Activated T-cell treated with anti-CD3 and anti-CD28 coated beads for 1 hour (primary cell): ENCODE measurements at places on chromosomes 11 and 22.

DNA sequence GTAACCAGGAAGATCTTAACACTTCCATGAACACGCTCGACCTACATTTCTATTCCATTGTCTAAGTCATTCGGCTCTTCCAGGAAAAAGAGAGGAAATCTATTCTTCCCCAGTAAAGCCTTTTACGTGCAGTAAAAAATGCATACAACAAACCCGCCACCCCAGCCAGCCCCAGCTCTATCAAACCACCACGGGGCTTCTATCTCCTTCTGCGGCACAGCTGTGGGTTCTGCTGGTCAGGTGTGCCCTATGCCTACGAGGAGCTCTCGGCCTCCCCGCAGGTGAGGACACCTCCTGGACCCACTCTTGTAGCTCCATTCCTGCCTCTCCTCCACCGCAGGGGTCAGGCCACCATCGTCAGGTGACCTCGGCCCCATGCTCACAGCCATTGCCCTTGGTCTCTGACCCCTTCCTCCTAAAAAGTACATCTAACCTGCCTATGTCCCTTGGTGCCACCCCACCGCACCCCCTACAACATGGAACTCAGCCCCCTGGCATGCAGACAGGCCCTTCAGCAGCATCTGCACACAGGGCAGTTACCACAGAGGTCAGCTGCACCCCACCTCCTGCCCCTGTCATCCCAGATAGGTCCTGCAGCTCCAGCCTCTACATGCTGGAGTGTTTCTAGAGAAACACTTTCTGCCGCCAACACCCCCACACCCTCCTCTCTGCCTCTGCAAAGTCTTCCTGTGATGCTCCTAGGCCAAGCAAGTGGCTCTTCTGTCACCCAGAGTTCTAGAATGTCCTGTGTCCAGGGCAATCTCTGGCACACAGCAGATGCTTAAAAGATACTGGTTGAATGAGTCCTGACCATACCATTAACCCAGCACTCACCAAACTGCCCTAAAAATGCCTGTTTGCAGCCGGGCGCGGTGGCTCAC is 3.1 kb downstream of the DEAF1 start:
- DNase-seq: no peak

- DNase-seq: no peak
These were observed 423.9 kb downstream of the MN1 start for GRCh38 chr22:27377501-27378295.

DNA sequence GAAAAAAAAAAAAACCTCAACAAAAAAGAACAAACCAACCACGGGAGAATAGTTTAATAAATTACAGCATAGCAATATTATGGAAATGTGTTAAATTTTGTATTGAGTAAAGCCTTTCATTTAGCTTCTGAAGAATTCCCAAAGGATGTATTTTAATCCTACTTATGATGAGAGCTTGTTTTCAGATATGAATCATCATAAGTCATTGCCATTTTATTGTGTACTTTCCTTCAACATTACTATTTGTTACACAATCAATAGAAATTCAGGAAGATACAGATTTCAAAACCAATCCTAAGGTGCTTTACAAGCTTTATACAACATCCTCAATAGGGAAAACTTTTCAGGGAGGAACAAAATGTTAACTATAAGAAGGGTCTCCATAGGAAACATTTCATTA is 200.6 kb upstream of the CTSC start:
- no peak for DNase-seq

DNA sequence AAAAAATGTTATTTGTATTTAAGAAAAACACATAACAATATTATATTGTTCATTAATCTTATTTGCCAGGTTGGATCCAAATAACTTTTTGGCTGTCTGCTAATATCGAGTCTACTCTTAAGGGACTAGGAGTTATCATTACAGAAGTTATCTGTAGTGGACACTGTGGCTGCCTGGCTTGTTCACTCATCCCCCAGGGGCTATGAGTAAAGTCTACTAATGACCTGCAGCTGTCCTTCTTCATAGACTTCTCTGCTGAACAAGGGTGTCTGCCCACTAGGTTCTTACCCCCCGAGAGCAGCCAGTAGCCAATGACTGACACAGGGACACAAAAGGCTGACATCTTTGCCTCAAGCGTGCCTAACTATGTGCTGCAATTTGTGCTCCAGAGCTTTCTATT is 69.7 kb downstream of the APIP start:
- DNase-seq: no peak

DNA sequence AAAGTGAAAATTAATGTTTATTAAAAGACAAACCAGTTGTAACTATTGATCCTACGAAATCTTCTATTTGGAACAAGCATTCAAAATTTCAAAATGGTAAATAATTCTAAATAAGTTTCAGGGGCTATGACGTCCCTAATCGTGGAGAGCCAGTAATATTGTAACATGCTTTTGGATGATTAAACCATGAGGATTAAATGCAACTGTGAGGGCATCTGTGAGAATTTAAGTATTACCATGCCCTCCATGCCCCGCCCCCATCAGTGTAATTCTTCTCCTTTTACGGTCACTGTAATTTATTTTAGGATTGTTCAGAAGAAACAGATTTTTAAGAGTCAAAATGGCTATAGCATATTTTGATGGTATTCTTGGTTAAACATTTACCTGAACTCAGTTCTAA is 133.2 kb downstream of the APOL5 start:
- DNase-seq: no peak

DNA sequence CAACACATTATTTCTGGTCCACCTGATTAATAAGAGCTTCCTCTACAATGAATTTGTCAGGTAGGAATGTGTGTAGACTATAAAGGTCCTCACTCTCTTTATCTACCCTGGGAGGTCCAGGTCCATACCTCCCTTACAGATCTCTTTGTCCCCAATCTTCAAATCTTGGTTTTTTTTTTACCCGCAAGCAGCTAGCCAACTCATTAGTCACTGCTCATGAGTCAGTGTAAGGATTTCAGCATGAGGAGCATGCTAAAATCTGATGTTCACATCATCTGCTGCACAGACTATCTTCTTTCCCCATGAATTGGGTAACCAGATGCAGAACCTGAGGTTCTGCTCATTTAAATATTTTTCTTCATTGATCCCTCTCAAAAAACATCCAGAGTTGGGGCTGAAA is 397.0 kb upstream of the ISX start:
- no peak for DNase-seq

GRCh38 chr11:73359341-73359740 is 16.9 kb upstream of the RELT start:
- DNase-seq: no peak

DNA sequence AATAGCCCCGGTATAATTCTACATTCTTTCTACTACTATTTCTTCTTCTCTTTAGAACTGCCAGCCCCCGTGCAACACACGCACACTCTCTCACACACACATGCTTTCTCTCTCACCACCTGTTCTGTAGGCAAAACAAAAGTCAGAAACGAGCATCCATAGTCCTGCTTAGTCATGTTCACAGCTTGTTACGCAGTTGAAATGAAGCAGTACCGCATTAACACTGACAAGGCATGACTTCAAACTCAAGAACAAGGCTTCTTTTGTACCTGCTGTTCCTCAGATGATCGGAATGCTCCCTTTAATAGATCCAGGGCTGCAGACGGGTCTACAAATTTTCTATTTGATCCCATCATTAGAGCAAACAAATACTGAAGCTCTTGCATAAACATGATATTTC is 42.2 kb downstream of the USP28 start:
- DNase-seq: no peak

DNA sequence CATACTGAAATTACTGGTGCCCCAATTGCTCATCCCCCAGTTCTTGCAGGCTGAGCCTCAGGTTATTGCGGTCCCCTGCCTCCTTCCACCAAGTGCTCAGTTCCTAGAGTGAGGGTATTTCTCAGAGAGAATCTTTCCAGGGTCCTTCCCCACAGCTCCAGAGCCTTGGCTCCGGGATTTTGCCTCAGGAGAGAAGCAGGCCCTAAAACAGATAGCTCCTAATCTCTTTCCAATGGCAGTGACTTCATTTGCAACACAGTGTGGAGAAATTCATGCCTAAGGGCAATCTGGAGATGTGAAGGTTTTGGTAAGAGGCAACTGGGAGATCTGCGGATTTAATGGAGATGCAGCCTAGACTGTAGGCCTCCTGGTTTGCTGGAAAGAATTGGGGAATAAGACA is 2.9 kb downstream of the NF2 start:
- no peak for DNase-seq
